H9 (cell line): ENCODE measurements at places on chromosomes 11 and 22.
A peak's percentile ranks its signal among the peaks of the same experiment; 100 is the strongest.

- peak; percentile 25 for DNase-seq
These were observed 1.5 kb downstream of the AMPD3 start for GRCh38 chr11:10456519-10456918.

GRCh38 chr11:114844896-114845295, 166.6 kb downstream of the NXPE2 start:
- no peak for DNase-seq

- DNase-seq: peak; percentile 80
These were observed 41.7 kb upstream of the AQP11 start for GRCh38 chr11:77547863-77548551.

GRCh38 chr22:46864314-46865051, 102.0 kb downstream of the TBC1D22A start:
- DNase-seq: no peak

GRCh38 chr11:108618529-108618928, 25.0 kb upstream of the EXPH5 start:
- DNase-seq: no peak

GRCh38 chr22:31715147-31715778, 34.7 kb downstream of the PRR14L start:
- no peak for DNase-seq

GRCh38 chr11:126461096-126461440, 105.6 kb downstream of the ST3GAL4 start:
- DNase-seq: no peak

DNA sequence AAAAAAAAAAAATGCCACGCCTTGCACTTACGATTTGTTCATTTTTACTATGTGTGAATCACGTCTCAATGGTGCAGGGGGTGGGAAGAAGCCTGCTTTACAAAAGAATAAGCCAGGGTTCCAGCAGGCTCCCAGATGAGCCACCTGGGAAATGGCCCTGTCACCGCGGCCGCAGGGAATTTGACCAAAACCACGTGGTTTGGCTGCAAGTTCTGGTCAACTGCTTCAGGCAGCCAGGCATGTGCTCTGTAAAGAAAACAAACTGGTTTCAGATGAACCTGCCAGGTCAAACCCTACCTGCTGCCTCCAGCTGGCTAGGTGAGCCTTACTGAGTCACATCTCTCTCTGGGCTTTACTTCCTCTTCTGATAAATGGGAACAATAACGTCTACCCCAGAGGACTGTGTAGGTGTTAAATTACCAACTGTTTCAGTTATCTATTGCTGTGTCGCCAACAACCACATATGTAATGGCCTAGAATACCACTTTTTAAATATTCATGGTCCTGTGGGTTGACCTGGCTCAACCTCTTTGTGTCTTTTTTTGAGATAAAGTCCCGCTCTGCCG, 30.5 kb upstream of the GCAT start:
- no peak for DNase-seq

DNA sequence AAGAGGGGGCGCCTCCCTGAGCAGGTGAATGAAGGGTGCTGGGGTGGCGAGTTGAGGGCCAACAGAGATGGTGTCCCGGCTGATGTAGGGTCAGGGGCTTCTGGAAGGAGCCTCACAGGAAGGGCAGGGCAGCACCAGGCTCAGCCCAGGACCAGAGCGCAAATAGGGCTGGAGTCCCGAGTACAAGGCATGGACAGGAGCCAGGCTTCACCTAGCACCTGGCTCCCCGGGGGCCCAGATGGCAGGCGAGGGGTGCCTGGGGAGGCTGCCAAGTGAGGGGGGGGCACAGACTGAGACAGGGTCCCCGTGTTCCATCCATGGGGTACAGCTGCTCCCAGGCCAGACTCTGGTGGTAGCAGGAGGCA, 105.8 kb downstream of the KCNQ1 start:
- DNase-seq: no peak

DNA sequence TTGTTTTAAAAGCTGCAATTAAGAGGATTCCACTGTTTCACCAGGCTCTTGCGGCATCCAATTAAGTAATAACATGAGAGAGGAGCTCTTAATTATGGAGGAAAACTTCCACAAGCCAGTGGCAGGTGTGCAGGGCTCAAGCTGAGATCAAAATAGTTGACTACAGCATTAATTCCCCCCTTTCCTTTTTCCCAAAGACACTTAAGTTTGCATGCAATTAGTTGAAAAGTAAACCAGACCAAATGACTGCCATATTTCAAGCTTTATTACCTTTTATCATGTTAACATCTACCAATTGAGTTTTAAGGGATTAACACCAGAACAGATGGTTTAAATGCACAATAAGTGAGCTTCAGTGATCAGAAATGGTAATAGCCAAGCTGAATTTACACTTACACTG, 32.1 kb downstream of the FAM168A start:
- DNase-seq: no peak

DNA sequence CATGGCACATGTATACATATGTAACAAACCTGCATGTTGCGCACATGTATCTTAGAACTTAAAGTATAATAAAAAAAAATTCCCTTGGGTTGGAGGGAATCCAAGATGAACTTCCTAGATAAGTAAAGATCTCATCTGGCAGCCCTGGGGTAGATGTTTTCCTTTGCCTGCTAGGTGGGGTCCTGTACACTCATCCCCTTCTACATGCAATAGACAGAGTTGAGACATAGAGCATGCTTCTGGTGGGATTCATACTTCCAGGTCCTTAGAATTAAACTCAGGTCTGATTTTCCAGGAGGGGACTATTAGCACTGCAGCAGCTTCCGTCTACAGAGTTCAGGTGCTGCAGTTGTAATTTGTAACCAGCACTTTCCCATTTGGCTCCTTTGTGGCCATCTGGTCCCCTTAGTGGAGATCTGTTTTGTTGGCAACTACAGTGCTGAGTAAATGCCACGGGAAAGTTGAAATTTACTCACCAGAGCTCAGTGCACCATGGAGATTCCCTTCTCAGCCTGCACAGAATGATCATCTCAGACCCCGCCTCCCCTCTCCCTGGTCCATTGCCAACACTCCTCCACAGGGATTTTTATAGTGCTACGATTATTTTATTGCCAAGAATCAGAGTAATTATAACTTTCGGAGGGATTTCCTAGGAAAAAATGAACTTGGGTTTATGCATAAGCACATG, 220.1 kb upstream of the E2F8 start:
- no peak for DNase-seq

GRCh38 chr22:40247976-40248375, 70.3 kb downstream of the TNRC6B start:
- no peak for DNase-seq

DNA sequence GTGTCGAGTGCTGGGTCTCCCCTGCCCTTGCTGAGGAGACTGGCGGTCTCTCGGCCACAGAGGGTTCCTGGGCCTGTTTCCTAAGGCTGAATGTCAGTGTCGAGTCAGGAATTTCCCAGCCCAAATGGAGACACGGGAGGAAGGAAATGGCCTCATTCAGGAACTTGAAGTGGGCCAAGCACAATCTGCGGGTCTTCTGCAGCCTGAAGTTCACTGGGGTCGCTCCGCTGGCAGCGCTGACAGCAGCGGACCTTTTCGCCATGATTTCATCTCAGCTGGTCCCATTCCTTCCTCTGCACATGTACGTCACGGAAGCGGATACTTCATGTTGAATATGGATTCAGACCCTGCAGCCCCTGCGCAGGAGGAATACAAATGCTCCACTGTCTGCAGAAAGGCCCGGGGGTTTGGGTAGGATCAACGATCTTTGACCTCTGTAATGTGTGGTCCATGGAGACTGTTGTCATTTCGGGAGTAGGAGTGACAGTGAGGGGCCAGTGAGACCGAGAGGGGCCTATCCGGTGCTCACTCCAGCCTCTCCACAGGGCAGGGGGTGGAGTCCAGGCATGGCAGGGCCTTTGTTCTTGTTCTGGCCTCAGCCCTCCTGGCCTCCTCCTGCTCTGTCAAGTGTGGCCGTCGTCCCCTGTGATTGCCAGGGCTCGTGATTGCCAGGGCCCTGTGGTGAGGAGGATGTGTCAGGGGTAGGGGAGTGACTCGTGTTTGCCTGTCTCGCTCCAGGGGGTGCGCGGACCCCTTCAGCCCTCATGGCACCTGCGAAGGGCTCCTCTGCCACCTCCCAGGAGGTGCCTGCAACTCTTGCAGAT, 402.3 kb downstream of the TBC1D22A start:
- peak; percentile 24 for DNase-seq

DNA sequence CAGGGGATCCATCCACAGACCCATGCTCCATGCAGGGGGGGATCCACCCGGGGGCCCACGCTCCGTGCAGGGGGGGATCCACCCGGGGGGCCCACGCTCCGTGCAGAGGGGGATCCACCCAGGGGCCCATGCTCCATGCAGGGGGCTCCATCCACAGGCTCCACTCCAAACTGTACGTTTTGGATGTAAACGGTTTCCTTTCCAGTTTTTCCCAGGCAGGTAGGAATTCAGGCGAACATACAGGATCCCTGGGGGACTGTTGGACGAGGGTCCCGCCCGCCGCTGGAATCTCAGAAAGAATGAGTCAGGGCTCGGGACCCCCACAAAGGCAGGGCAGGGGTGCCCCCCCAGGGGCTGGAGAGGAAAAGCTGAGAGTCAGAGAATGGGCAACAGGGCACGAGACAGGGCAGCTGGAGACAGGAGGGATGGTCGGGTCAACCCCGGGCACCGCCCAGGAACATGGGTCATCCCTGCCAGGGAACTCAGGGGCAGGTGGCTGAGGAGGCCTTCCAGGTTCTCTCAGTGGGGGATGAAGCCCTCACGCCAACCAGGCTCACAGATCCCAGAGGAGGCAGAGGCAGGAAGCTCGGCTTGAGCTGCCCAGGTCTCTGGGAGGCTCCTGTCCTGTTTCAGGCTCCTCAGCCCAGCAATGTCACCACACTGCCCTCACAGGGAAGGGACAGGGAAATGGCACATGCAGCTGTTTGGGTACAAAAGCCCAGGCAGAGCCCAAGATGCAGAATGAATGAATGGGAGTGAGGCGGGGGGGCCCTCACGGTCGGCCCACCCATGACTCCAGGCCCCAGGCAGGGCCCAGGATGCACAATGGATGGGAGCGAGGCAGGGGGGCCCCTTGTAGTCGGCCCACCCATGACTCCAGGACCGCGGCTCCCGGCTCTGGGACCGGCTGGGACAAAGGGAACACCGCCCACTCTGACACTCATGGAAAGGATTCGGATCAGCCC, 200.2 kb downstream of the BRD1 start:
- no peak for DNase-seq

- DNase-seq: no peak
These were observed 47.2 kb downstream of the CCDC34 start for GRCh38 chr11:27315836-27316235.

- no peak for DNase-seq
These were observed 27.8 kb downstream of the CREB3L1 start for GRCh38 chr11:46305295-46305694.

DNA sequence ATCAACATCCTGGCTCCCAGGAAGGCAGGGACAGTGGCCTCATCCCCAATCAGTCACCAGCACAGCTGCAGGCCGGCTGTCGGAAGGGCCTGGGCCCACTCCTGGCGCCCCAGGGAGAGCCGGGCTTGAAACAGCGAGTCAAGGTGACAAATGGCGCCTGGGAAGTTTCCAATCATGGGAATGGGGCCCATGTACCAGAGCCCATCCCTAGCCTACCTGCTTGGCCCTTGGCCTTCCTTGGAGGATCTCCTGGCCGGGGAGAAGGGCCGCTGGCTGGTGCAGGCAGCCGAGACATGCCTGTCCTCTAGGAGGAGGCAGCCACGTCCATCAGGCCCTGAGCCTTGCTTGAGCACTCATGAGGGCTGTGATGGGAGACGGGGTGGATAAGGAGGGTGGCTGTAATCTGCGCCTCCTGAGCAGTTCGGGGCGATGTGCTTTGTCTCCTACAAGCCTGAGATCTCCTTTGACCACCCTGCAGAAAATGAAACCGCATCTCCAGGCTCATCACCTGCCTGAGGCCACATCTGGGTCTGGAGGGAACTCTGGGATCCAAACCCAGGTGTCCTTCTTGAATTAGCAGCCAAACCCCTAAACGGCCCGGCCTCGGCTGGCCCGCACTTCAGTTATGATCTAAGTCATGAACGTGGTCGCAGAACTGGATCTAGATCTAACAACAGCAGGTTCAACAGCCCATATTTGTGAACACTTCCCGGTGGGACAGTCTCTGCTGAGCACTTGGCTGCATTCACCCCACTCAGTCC, 862.0 kb downstream of the TBC1D22A start:
- peak; percentile 19 for DNase-seq

- DNase-seq: peak; percentile 88
These were observed 10.2 kb upstream of the LRRC32 start for GRCh38 chr11:76680518-76681425.

DNA sequence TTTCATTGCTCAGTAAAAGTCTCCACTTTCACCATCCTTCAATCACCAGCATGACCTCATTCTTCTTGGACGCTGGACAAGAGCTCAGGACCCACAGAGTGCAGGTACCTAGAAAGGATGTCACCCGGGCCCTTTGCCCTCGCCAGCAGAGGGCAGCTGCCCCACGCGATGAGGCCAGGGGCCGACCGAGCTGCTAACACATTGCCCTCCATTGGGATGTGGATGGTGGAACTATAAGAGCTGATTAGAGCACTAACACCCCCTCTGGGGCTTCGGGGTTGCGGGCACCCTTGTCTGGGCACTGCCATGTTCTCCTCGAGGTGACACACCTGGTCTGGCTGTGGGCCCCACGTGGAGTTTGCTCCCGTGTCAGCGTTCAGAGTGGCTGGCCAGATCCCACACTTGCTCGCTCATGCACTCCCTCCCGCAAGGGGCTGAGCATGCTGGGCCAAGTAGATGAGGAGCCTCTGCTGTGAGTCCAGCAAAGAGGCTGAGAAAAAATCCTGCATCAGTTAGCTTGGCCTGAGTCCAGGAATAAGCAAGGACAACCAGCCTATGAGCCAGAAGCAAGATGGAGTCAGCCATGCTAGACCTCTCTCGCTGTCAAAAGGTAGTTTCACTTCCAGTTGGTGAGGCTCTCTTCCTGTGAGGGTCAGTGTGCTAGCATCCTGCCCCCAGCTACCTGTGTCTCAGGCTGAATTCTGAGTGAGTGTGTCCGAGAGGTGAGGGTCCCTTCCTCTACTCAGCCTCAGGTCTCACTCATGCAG, 9.8 kb downstream of the KRTAP5-6 start:
- peak; percentile 55 for DNase-seq

DNA sequence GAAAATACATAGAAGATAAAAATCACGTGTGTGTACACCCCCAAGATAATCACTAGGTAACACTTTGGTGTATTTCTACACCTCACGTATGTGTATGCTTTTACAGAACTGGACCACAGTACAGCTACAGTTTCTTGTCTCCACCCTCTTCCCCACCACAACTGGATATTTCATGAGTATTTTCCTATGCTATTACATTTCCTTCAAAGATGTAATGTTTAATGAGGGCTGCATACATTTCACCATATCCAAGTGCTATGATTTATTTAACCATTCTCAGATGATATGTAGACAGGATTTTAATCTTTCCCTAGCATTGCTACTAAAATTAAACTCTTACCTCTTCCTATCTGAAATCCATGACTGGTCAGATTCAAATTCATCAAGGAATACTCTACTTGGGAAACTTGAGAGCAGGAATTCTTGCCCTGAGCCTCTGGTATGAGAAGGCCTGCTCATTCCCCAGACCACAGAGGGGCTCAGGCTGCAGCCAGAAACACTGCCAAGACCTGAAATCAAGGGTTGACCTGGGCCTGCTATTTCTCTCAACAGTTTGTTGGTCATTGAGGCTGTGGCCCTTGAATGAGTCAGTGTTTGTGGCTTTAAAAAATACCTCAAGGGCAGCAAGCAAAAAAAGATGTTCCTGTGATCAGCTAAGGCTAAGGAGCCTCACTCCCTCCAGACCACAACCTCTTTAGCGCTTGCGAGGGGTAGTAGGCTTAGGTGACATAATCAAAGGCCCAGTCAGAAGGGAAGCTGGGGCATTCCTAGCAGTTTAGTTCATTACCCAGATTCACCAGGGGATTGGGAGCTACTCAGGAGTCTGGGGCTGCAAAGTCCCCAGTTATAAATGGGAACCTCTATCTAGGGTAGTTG, 55.5 kb downstream of the ABTB2 start:
- DNase-seq: no peak

- DNase-seq: no peak
These were observed 35.4 kb upstream of the CARS1 start for GRCh38 chr11:3092603-3093141.
